Stromal cell of bone marrow (primary cell): ENCODE measurements at places on chromosomes 4 and X.

DNA sequence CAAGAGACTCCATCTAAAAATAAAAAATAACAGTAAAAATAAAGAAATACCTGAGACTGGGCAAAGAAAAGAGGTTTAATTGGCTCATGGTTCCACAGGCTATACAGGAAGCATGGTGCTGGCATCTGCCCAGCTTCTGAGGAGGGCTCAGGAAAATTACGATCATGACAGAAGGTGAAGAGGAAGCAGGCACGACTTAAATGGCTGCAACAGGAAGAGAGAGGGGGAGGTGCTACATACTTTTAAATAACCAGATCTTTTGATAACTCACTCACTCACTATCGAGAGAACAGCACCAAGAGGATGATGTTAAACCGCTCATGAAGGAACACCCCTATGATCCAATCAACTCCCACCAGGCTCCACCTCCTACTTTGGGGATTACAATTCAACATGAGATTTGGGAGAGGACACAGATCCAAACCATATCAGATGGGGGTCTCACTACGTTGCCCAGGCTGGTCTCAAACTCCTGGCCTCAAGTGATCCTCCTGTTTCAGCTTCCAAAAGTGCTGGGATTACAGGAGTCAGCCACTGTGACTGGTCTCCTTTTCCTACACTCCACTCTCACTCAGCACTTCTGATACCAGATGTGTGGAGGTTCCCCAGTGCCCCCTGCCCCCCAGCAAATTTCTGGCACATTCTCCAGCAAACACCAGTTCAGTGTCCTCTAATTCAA is 11.9 kb upstream of the ZNF157 start:
- no peak for DNase-seq

GRCh38 chr4:102511830-102512605 is 10.9 kb downstream of the NFKB1 start:
- DNase-seq: no peak

DNA sequence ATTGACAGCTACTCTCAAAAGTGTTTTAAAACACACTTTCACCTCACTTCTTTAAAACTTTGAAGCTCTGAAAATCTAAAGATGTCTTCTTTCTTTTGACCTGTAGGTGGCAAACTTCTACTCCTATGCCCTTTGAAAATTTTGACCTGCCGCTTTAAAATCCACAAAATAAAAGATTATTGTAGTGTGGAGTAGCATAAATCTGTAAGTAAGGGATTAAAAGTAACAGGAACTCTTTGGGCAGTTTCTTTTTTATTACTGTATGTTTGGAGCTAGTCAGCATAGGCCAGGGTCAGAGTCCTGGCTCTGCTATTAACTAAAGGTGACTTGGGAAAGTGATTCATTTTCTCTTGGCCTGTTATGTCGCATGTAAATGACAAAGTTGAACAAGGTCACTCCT is 25.5 kb downstream of the BBS12 start:
- DNase-seq: no peak

GRCh38 chr4:138249132-138249531 is 7.0 kb upstream of the SLC7A11 start:
- no peak for DNase-seq

DNA sequence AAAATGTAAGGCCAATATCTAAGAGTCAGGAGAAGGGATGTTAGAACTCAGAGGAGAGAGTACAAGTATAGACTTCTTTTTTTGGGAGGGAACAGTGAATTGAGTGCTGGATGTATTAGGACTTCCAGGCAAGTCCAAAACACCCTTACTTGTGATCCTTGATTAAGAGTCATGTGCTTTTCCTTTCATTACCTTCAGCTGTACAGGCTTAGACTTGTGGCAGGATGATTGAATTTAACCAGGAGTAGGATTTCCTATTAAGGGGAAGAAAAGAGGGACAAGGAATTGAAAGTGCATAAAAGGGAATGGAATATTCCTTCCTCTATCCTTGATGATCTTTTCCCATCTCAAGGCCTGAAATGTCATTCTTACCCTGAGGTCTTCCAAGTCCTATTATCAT is 606.7 kb downstream of the STIM2 start:
- DNase-seq: no peak
